ENCODE measurements at places on chromosomes 3 and 15.

DNA sequence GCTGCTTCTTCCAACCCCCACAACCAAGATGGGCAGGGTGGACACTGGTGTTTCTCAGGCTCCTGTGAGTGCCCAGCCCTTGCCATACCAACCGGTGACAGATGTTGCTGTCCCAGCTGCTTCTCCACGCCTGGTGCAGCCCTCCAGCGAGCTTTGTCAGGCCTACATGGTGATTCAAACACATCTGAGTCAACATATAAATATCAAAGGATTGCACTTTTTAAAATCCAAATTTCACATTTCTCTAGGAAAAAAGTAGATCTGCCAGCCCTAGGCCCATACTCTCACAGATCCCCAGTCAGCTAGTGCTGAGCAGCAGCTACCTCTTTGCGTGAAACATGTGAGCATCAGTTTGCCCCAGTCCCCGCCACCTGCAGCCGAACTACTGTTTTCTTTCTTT lies 52.7 kb downstream of the RPN1 start:
- no peak for DNase-seq

DNA sequence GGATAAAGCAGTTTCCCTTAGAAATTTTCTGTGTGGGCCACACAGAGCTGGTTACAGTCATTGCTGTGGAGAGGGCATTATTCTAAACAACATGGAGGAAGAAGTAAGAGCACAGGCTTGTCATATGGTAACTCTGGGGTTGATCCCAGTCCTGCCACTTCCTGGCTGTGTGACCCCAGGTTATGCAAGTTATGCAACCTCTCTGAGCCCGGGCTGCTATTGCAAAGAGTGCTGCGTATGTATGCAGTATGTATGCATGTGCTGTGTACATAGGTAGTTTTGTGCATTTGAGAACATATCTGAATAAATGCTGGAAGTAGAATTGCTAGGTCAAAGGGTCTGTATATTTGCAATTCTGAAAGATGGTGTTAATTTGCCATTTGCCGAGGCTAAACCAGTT lies 9.2 kb downstream of the SPSB4 start:
- DNase-seq = no peak

DNA sequence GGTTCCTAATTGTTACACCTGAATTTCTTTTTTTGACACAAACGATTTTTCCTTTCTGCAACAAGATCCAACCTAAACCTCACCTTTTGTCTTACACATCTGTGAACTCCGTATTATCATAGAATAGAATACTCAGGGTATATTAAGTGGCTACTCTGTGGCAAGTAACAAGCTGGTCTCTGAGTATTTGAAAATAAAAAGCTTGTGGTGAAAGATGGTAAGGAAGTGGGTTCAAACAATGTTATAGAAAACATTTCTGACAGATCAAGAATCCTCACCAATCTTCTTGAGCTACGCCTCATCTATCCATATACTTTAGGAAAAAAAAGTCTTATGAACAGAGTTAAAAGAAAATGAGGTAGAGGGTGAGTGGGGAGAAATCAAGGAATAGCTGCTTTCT lies 3.5 kb upstream of the ANKRD28 start:
- no peak for DNase-seq

DNA sequence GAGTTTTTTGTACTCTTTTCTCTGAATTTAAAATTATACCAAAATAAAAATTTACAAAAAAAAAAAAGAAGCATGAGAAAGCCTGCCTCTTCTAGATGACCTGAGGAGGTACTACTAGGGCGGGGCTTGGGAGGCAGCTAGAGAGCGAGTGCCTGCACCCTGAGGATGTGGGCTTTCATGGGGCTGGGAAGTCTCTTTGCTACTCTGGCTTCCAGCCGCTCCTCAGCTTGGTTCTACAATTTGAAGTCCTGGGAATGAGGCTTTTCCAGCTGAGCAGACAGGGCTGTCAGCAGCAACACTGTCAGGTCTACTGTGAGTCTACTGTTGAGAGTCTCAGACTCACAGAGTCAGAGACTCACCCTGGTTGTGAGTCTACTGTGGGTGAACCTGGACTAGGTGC lies 8.2 kb upstream of the PSTPIP1 start:
- DNase-seq = no peak

GRCh38 chr3:21345382-21345976 lies 405.5 kb downstream of the ZNF385D start:
- DNase-seq = no peak

- DNase-seq = peak; percentile 96
These were observed 333.0 kb upstream of the SATB1 start for GRCh38 chr3:18758047-18758704.

- DNase-seq = no peak
These were observed 21.0 kb downstream of the CRABP1 start for GRCh38 chr15:78360958-78361718.

- DNase-seq = peak; percentile 32
These were observed 603 bp downstream of the EIF1B start for GRCh38 chr3:40309925-40310695.

GRCh38 chr3:166900866-166901577 lies 479.1 kb downstream of the ZBBX start:
- no peak for DNase-seq

GRCh38 chr15:73687351-73687750 lies 3.2 kb downstream of the CD276 start:
- no peak for DNase-seq

DNA sequence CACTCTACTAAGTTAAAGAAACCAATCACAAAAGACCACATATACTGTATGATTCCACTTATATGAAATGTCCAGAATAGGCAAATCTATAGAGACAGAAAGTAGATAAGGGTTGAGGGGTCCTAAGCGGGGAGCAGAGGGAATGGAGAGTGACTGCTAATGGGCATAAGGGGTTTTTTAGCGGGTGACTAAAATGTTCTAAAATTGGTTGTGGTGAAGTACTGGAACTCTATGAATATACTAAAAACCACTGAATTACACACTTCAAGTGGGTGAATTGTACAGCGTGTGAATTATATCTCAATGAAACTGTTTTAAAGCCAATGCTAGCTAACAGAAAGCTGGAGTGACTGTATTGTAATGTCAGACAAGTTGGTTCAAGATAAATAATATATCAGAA lies 33.3 kb downstream of the KPNA1 start:
- no peak for DNase-seq

DNA sequence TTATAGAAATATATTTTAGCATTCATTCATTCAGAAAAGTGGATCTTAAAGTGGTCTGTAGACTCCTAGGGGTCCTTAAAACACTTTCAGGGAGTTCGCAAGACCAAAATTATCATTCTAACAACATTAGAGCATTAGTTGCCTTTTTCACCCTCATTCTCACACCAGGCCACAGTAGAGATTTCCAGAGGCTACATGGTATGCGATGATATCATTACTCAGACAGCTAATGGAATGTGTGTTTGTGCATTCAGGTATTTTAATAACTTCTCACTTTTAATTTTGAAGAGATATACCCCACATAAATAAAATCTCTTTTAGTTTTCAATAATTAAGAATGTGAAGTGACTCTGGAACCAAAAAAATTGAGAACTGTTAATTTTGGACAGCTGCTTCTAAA lies 206.9 kb downstream of the NSUN3 start:
- DNase-seq = no peak

GRCh38 chr3:15708882-15709677 lies 88.7 kb downstream of the ANKRD28 start:
- no peak for DNase-seq

GRCh38 chr3:9730657-9731205 lies 804 bp upstream of the BRPF1 start:
- DNase-seq = peak; percentile 89

- DNase-seq = peak; percentile 51
These were observed 19.0 kb downstream of the SLCO3A1 start for GRCh38 chr15:91872356-91873137.

DNA sequence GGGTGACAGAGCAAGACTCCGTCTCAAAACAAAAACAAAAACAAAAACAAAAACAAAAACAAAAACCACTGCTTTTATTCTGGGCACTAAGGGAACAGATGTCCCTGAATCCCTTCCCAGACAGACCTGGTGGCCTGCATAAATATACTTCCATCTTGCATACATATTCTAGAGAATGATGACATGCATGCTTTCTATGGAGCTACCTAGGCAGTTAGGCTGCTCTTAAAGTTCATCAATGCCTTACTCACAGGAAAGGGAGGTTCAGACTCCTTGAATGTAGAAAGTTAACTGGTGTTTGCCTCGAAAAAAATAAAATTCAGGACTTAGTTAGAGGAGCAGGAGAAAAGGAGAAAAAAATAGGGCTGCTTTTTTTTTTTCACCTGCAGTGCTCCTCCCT lies 72.6 kb downstream of the C3orf38 start:
- DNase-seq = no peak

GRCh38 chr3:47836986-47837385 lies 34.0 kb downstream of the DHX30 start:
- no peak for DNase-seq

GRCh38 chr15:29470794-29471193 lies 201.2 kb upstream of the NSMCE3 start:
- no peak for DNase-seq

- no peak for DNase-seq
These were observed 12.1 kb upstream of the VPS39 start for GRCh38 chr15:42220216-42220615.

GRCh38 chr15:101060576-101061551 lies 141.7 kb downstream of the LRRK1 start:
- no peak for DNase-seq

DNA sequence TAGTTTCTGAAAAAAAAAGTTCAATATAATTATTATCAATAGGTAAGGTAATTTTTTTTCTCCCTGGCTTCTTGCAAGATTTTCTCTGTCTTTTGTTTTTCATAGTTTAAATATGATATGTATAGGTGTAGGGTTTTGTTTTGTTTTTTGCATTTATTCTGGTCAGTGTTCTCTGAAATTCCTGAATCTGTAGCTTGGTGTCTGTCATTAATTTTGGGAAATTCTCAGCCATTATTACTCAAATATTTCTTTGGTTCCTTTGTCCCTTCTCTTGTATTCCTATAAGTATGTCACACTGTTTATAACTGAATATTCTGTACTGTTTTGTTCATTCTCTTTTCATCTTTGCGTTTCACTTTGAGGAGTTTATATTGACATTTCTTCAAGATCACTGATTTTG lies 22.1 kb downstream of the IQCH start:
- no peak for DNase-seq

- DNase-seq = no peak
These were observed 52.5 kb upstream of the ATP2C1 start for GRCh38 chr3:130841357-130841756.

DNA sequence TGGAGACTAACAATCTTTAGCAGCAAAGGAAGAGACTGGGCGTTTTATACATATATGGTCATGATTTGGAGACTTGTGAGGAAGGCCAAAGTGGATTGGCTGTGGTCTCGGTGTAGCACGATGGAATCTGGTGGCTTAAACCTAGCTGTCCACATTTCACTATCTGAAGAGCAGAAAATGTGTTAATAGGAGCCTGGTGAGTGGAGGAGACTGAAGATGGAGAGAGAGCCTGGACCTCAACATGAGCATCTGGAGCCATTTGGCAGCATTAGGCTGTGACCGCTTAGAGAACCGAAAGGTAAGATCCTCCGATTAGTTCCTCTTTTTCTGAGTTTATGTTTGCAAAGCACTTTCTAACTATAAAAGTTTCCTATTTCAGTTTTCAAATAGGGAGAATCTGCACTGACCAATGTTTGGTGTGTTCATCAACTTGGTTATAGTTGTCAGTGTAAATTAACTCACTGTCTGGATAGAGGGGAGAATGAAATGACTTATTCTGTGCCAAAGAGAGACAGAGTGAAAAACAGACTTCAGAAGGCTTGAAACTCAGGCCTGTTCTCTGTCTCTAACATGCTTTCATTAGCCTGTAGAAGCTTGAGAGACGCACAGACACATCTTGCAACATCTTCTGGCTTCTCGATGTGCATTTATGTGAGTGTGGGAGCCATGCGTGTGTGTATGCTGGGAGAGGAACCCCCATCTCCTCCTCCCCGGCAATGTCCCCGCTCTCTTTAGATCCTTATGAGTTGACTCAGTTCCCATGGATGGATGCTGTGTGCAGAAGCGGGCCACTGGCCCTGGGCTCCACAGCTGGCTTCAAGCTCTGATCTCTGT lies 244.7 kb upstream of the TBL1XR1 start:
- DNase-seq = no peak

- DNase-seq = no peak
These were observed 186.7 kb downstream of the NFKBIZ start for GRCh38 chr3:102036017-102036416.

DNA sequence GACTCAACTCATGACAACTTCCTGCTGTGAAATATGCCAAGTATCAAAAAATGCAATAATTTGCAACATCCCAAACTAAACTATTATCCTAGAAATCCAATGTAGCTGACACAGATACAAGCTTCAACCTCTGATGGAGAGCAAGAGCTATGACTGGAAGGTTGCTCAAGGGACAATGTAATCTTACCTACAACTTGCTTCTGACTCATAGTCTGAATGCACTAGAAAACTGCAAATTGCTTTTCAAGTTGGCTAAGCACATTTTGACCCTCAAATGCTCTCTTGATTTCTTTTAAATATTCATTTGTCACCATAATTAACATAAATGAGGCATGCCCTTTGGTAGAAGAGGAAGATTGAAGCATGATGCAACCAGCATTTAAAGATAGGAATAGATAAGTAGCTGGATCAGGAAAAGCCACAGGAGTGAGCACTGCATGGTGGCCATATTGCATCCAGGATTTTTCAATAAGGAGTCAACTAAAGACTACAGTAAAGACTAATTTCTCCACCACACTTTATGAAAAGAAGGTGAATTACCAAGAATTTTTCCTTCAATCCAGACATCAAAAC lies 630.8 kb upstream of the GBE1 start:
- DNase-seq = no peak

GRCh38 chr3:153892126-153892525 lies 229.1 kb upstream of the ARHGEF26 start:
- no peak for DNase-seq

DNA sequence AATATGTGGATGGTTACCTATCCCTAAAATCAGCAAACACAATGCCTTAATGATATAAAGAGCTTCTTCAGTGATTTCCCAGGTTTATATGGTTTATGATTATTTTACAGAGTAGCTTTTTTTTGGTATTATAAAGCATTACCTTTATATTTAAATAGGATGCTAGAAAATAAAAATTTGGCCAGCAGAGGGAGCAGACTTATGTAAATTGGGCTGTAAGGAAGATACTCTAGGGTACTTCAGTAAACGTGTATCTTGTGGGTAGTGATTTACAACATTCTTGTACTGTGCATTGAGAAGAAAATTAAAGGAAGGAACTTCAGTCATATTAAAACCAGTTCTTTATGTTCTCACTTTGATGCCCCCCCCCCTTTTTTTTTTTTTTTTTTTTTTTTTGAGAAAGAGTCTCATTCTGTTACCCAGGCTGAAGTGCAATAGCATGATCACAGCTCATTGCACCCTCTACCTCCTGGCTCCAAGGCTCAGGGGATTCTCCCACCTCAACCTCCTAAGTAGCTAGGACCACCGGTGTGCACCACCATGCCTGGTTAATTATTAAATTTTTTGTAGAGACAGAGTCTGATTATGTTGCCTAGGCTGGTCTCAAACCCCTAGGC lies 167.9 kb downstream of the BBX start:
- peak; percentile 54 for DNase-seq

All from NCI-H2029 (cell line).